RWPE2 (cell line): ENCODE measurements at places on chromosomes 5 and 9.
A peak's percentile ranks its signal among the peaks of the same experiment; 100 is the strongest.

DNA sequence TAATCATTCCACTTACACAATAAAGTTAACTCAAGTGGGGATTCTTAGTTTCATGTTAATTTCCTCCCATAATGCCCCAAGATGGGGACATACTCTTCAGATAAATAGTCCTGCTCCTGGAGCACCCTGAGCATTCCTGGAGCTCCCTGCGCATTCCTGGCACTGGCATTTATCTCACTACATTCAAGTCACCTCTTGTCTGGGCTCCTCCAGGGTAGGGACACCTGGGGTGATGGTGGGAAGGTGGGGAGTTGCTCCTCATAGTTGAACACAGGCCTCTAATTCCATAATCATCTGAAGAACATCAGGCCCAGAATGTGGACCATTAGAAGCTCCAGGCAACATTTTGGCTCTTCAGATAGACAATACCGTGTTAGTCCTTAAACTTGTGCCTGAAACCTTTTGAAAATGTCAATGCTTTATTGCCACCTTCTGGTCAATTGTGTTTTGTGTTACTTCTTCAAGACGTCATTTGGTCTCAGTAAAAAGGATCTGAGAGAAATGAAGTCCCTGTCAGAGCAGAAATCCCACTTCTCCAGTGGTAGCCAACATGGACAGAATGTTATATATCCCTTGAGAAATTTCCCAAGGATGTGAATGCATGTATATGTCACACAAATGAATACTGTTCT, 14.2 kb upstream of the AGGF1 start:
- H3K36me3 ChIP-seq = no peaks in the 10 kb centered on the region
- no peaks in the 10 kb centered on the region for H3K4me1 ChIP-seq
- H3K4me3 ChIP-seq = no peak overlapping the region
- H3K27ac ChIP-seq = no peak overlapping the region
- no peak for DNase-seq

- no peak for DNase-seq
- no peaks in the 10 kb centered on the region for H3K36me3 ChIP-seq
- H3K4me3 ChIP-seq = no peak overlapping the region
- no peak overlapping the region for H3K27ac ChIP-seq
Measured at GRCh38 chr5:31291323-31291854, 97.9 kb downstream of the CDH6 start.

- H3K4me1 ChIP-seq = peaks cover 24% of the 10 kb centered on the region
- H3K4me3 ChIP-seq = no peak overlapping the region
- peak overlapping the region; percentile 50 for H3K27ac ChIP-seq
Measured at GRCh38 chr9:107390279-107390678, 99.3 kb downstream of the KLF4 start.

- H3K27me3 ChIP-seq = no peaks in the 10 kb centered on the region
- H3K4me1 ChIP-seq = peaks cover 7% of the 10 kb centered on the region
- no peak overlapping the region for H3K4me3 ChIP-seq
- H3K36me3 ChIP-seq = peaks cover 85% of the 10 kb centered on the region
- DNase-seq = no peak
Measured at GRCh38 chr5:80474929-80475328, 13.0 kb upstream of the FAM151B start.

- peak; percentile 41 for DNase-seq
- no peaks in the 10 kb centered on the region for H3K36me3 ChIP-seq
- H3K27ac ChIP-seq = no peak overlapping the region
Measured at GRCh38 chr9:135344915-135345500, 134.6 kb upstream of the PPP1R26 start.

DNA sequence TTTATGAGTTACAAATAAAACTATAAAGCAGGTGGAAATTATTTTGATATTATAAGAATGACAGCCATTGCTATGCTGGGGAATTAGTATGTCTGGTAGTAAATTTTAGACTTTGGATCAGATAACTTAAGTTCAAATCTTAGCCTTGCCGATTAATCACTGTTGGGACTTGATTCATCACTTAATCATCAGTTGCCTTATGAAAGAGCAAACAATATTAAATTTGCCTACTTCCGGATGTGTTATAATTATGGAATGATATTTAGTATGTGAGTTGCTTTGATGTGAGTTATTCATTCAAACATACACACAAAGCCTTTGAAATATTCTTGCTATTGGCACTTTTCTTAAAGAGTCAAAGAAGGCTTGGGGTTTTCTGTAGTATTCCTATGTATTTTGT, 717.7 kb downstream of the BRINP1 start:
- no peak for DNase-seq
- H3K27ac ChIP-seq = peak overlapping the region; percentile 86
- no peaks in the 10 kb centered on the region for H3K36me3 ChIP-seq
- H3K27me3 ChIP-seq = no peaks in the 10 kb centered on the region
- H3K4me1 ChIP-seq = peaks cover 36% of the 10 kb centered on the region

DNA sequence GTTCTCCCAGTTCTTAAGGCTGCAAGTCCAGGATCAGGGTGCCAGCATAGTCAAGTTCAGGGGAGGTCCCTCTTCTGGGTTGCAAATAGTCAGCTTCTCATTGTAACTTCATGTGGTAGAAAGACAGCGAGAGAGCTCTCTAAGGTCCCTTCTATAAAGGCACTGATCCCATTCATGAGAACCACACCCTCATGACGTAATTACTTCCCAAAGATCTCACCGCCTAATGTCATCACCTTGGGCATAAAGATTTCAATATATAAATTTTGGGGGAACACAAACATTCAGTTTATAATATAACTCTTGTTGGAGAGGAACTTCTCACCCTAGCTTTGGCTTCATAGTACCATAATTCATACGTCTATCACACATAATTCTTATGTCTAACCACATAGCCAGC, 203.9 kb upstream of the VLDLR start:
- DNase-seq = no peak
- H3K27ac ChIP-seq = no peak overlapping the region
- H3K27me3 ChIP-seq = no peaks in the 10 kb centered on the region
- no peaks in the 10 kb centered on the region for H3K36me3 ChIP-seq
- no peak overlapping the region for H3K4me3 ChIP-seq
- no peaks in the 10 kb centered on the region for H3K4me1 ChIP-seq

DNA sequence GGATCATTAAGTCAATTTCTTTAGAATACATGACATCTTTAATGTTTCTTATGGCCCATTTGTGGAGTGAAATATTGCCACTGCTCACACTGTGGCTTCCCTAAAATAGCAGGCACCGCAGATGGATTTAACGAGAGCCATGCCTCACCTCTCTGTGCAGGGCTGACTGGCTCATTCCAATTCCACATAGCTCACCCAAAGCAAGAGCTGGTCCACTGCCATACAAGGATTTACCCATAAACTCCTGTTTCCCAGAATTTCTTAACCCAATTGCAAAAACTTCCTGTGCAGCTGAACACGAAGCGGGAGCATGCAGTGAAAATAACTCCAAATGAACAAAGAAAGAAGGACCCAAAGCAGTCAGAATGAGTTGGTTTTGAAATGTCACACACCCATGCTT, 159.5 kb downstream of the BAAT start:
- no peak overlapping the region for H3K4me3 ChIP-seq
- no peaks in the 10 kb centered on the region for H3K27me3 ChIP-seq
- no peak overlapping the region for H3K27ac ChIP-seq
- DNase-seq = no peak
- no peaks in the 10 kb centered on the region for H3K36me3 ChIP-seq

GRCh38 chr9:86828631-86829030, 118.7 kb downstream of the GAS1 start:
- DNase-seq = no peak
- no peaks in the 10 kb centered on the region for H3K27me3 ChIP-seq
- H3K27ac ChIP-seq = no peak overlapping the region
- H3K4me3 ChIP-seq = no peak overlapping the region
- no peaks in the 10 kb centered on the region for H3K4me1 ChIP-seq

DNA sequence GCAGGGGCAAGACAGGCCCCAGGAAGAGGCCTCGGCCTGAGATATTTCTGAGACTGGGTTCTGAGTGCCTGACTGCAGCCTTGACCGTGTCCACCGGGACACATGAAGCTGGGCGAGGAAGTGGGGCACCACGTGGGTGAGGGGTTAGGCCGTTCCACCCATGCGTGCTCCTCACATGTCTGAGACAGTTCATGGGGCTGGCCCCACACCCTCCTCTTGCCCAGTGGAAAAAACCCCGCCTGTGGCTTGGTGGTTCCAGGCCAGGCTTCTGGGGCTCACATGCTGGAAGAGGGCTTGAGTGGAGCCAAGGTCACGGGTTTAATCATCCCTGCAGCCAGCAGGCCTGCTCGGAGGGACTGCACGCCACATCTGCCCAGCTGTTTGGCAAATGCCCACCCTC, 11.4 kb downstream of the HMCN2 start:
- no peak overlapping the region for H3K27ac ChIP-seq
- no peak for DNase-seq
- no peak overlapping the region for H3K4me3 ChIP-seq
- H3K36me3 ChIP-seq = no peaks in the 10 kb centered on the region

DNA sequence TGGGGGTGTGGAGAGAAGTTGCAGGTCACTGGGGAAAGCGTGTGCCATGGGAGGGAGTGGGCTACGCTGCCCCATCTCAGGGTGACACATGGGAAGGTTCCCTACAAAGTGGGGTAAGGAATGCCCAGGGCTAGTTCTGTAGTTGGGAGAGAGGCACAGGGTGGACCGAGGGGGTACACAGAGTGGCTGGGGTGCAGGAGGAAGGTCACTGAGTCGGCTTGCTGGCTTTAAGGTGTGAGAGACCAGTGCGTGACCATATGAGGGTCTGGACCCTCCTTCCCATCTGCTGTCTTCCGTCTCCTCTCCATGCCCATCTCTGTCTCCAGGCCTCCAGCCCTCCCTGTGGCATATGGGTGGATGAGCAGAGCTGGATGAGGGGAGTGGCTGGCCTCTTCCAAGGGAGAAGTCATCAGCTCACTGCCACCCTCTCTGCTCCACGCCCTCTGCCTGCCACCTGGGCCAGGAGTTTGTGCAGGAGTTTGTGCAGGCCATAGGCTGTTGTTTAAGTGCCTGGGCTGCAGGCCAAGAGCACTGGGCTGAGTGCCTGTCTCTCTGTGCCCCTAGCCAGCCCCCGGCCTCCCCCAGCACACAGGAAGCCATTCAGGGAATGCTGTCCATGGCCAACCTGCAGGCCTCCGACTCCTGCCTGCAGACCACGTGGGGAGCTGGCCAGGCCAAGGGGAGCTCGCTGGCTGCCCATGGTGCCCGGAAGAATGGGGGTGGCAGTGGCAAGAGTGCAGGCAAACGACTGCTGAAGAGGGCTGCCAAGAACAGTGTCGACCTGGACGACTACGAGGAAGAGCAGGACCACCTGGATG, 96.8 kb downstream of the PHF2 start:
- H3K27me3 ChIP-seq = no peaks in the 10 kb centered on the region
- DNase-seq = peak; percentile 57
- no peak overlapping the region for H3K27ac ChIP-seq
- H3K4me1 ChIP-seq = no peaks in the 10 kb centered on the region
- H3K4me3 ChIP-seq = no peak overlapping the region

DNA sequence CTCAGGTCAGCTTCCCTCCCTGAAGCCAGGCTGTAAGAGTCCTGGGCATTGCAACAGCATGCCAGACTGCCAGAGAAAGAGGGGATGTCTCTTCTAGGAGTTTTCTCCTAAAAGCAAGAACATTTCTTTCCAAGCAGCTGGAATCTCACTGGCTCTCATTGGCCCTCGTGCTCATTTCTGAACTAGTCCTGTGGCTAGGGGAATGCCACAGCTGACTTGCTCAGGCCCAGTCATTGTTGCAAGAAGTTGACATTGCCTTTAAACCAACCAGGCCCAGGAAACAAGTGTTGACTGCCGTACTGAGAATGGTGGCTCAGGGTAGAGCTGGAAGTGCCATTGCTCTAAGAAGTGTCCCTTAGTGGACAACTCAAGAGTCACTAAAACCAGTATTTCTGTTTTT, 15.0 kb upstream of the CEP120 start:
- no peak overlapping the region for H3K27ac ChIP-seq
- H3K27me3 ChIP-seq = no peaks in the 10 kb centered on the region
- DNase-seq = no peak

DNA sequence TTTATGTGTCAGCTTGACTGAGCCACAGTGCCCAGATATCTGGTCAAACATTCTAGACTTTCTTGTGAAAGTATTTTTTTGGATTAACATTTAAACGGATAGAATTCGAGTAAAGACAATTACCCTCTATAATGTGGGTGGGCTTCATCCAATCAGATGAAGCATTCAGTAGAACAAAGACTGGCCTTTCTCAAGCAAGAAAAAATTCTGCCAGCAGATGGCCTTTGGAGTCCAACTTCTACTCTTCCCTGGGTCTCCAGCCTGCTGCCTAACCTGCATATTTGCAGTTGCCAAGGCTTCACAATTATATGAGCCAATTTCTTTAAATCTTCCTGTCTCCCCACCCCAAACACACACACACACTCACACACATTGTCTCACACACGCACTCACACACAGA, 86.4 kb downstream of the MED10 start:
- H3K27me3 ChIP-seq = peaks cover 11% of the 10 kb centered on the region
- no peak overlapping the region for H3K4me3 ChIP-seq
- no peaks in the 10 kb centered on the region for H3K36me3 ChIP-seq

DNA sequence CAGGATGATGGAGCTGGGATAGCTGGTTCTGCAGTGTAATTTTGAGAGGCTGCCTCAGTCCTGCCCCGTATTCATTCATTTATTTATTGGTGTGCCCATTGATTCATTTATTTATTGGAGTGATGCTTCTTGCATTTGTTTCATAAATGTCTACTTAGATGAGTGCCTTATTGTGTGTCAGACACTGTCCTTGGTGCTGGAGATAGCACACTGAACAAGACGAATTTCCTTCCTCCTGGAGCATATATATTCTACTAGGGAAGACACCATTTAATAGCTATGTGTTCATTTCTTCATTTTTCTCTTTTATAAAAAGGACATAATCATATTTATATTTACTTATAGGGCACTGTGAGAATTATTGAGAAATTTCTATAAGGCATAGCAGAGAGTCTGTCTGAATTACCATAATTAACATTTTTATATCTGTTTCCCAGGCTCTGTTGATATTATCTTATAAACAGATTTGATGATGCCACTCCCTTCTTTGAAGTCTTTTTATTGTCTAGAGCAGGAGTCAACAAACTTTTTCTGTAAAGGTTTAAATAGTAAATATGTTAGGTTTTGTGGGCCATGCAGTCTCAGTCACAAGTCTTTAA, 433.9 kb upstream of the ZNF608 start:
- peaks cover 5% of the 10 kb centered on the region for H3K4me1 ChIP-seq
- H3K27ac ChIP-seq = no peak overlapping the region
- no peak overlapping the region for H3K4me3 ChIP-seq
- no peaks in the 10 kb centered on the region for H3K27me3 ChIP-seq
- no peak for DNase-seq

- DNase-seq = no peak
- H3K27me3 ChIP-seq = no peaks in the 10 kb centered on the region
- no peaks in the 10 kb centered on the region for H3K36me3 ChIP-seq
- no peak overlapping the region for H3K4me3 ChIP-seq
Measured at GRCh38 chr5:66702426-66702825, 106.2 kb downstream of the MAST4 start.

DNA sequence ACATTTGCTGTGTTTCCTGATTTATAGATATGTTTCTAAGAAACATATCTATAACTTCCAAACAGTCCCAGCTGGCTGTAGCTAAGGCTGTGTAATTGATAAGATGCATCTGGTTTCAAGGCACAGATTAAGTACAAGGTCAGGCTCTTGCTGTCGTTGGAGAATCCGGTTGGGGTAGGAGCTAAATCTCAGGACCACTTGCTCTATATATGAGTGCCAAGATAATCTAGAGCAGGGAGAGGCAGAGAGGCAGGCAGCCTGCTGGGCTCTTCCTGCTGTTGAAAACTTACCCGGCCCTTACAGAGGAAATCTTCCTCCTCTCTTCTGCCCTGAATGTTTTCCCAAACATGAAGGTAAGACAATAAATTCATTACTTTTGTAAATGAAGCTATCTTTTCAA, at the start of gene C7:
Gene C7, plus strand, starts transcription at position 234 of the 400 bp plus-strand sequence. Its CDS starts 114 bp downstream, at position 348.
- no peak for DNase-seq
- H3K4me3 ChIP-seq = no peak within 1 kb of the TSS
- no peak within 1 kb of the TSS for H3K27ac ChIP-seq
- H3K36me3 ChIP-seq = no peaks in the 10 kb centered on the region
- no peaks in the 10 kb centered on the region for H3K27me3 ChIP-seq
- no peaks in the 10 kb centered on the region for H3K4me1 ChIP-seq
